Stimulated activated CD4-positive, alpha-beta T cell treated with anti-CD3 and anti-CD28 coated beads, TNF-alpha, amount 100 ng/mL, for 48 hours (primary cell): ENCODE measurements at places on chromosomes 6 and 20.

DNA sequence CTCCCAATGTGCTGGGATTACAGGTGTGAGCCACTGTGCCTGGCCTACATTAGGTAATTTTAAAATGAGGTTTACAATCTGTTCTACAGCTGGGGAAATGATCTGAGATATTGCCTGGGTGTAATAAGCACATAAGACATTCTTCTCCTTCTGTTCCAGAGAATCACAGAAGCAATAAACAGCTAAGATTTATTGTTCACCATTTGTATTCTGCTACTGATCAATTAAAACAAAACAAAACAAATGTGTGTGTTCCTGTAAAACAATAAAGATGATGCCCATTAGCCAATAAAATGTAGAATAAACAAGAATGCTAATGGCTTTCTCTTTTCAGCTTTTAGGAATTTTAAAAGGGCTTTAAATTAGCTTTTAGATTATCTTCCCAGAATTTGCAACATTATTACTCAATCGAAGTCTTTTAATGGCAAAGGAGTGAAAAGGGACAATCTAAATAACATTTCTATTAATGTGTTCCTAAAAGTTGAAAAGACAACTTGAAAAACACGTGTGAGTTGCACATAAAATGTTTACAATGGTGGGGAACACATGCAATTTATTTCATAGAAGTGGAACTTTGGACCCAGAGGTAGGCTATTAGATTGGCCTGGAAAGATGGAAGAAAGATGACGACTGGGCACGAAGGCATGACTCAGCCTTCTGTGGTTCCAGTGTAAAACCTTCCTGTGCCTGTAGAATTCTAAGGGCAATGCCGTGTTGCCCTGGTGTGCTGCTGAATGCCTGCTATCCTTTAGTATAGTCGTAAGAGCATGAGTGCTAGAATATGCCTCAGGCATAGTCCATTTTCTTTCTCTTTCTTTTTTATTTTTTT lies 29.0 kb upstream of the DEK start:
- no peak for DNase-seq

DNA sequence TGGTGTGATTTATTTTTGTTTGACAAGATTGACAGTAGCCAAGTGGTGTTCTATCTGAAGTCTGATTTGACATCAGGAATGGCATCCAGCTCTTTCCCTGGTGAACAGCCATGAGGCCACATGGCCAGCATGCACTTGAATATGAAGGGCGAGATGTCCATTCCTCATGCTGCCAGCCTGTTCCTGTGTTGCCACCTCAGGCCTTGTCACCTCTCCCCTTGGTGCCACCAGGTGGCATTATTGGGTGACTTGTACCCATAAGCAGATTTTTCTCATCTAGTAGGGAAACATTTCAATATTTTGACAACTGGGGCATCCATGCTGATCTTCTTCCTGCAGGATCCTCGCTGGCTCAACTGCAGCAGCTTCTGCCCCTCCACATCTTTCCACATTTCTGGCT lies 199.1 kb downstream of the ERMARD start:
- DNase-seq, result peak; percentile 24

DNA sequence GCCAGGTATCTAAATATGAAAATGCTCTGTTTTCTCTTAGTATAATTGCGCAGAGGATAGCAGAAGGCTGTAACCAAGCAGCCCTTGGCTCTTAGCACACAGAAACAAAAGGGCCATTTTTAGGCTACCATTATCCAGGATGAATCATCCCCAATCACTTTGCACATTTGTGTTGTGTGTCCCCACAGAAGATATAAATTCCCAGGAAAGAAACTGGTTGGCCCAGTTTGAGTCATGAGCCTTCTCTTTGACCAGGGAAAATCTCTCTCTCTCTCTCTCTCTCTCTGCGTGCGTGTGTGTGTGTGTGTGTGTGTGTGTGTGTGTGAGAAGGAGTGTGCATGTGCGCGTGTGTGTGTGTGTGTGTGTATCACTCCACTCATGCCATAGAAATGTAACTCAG lies 178.5 kb downstream of the FRK start:
- no peak for DNase-seq

- DNase-seq, result no peak
Measured at GRCh38 chr6:32967151-32968091, 973 bp upstream of the BRD2 start.

- DNase-seq, result no peak
Measured at GRCh38 chr20:23928788-23929187, 49.2 kb upstream of the CST5 start.

DNA sequence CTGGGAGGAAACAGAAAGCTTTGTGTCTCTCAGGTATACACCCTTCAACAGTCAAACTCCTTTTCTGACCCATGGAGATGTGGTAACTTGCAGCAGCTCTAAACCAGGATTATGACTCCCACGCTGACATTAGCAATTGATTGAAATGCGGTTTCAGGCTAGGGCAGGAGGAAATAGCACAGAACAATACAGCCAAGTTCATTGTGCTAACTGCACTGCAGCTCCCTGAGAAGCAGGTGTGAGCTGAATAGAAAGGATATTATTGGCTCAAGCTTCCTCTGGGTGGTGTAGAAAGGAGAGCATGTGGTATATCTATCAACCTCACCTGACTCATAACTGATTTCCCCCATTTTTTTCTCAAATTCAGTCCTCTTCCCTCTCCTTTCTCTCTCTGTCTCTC lies 612.3 kb upstream of the BTBD3 start:
- no peak for DNase-seq

DNA sequence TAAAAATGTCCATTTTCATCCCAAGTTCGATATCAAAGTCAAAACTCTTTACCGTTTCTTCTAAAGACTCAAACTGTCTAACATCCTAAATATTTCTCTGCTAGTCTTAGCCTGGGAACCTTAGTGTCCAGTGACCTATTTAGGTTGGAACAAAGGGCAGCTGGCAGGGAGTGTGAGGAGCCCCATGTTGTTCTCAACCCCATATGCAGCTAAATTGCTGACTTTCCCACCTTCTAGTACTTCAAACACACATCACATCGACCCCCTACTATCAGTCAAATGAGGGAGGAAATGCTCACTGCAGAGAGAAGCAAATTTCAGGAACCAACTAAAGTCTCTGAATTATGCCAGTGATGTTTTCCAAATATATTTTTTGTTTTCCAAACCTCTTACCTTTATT lies 192.6 kb upstream of the RAB32 start:
- DNase-seq, result no peak

GRCh38 chr20:59703046-59703445 lies 98.7 kb downstream of the PHACTR3 start:
- DNase-seq, result no peak

- no peak for DNase-seq
Measured at GRCh38 chr20:57471496-57472372, 53.2 kb downstream of the CTCFL start.

GRCh38 chr6:11277275-11278206 lies 45.1 kb upstream of the NEDD9 start:
- no peak for DNase-seq

DNA sequence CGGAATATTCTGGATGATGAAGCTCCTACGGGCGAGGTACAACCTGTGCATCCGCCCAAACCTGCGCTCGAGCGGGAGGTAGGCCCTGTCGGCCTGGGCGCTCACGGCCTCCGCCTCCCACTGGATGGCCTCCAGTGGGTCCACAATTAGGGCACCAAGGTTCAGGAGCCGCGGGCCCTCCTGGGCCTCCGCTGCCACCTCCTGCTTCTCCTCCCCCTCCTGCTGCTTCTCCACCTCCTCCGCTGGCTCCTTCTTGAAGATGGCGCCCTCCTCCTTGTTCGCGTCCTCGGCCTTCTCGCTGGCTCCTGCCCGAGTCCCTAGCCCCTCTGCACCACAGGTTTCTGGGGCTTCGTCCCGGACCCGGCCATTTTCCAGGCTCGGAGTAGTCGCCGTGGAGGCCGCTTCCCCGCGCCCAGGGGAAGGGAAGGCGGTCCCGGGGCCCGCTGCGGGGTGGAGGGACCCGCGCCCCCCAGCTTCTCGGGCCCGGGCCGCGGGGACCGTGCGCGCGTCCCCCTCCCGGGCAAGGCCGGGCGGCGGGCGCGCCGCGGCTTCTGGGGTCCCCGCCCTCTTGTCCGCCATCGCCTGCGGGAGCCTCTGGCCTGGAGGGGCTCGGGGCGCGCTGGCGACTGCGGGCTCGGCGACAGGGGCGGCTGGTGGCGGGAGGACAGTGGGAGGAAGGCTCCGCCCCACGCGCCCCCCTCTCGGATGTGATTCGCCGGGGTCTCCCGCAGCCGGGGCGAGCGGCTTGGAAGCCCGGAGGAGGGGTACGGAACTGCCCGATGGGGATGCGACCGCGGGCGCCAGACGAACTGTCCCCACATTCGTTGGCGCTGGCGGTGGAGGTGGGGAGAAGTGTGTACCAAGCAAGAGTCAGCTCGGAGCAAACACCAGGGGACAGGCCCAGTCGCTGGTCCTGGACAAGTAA lies 17.6 kb downstream of the PLAGL2 start:
- no peak for DNase-seq

DNA sequence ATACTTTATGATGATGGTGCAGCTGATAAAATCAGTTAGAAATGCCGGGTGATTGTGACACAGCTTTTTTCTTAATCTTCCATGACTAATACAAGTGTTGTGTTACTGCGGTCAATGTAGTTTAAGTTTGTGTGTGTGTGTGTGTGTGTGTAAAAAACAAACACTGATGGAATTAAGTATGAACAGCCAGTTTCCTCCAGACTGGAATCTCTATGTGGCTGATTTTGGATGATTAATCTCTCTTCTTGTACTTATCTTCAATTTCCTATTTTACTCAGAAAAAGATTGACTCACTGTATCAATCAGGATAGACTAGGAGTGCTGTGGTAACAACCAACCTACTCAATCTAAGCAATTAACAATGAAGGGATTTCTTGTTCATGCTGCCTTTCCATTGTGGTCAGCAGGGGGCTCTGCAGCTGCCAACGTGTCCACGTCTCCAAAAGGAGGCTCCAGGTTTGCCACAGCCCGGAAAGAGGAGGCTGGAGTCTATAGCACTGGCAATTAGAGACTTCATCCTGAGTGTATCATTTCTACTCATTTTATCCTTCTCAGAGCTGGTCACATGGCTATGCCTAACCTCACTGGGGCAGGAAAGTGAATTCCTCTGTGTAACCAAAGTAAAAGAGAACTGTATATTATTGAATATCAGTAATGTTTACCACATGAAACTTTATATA lies 107.7 kb downstream of the CD109 start:
- DNase-seq, result no peak

GRCh38 chr6:11711003-11711983 lies 67.3 kb downstream of the ADTRP start:
- no peak for DNase-seq

- DNase-seq, result no peak
Measured at GRCh38 chr6:105326833-105327770, 75.8 kb downstream of the PREP start.

GRCh38 chr20:328027-328974 lies 2.9 kb downstream of the SOX12 start:
- DNase-seq, result no peak

DNA sequence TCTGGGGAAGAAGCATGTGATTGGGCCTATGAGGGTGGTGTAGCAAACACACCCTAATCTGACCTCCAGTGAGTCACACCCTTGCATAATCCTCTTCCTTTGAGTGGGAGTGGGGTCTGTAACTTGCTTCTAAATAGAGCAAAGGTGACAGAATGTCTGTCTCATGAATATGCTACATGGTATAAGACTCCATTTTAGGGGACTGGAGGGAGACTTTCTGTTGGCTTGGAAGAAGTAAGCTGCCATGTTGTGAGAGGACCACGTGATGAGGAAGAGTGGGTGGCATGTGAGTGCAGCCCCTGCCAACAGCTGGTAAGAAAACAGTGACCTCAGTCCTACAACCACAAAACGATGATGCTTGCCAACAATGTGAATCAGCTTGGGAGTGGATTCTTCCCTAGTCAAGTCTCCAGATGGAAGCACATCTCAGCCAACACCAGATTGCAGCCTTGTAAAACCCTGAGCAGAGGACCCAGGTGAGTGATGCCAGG lies 3.7 kb downstream of the AK9 start:
- no peak for DNase-seq

GRCh38 chr20:61289166-61289565 lies 37.1 kb downstream of the CDH4 start:
- DNase-seq, result no peak

DNA sequence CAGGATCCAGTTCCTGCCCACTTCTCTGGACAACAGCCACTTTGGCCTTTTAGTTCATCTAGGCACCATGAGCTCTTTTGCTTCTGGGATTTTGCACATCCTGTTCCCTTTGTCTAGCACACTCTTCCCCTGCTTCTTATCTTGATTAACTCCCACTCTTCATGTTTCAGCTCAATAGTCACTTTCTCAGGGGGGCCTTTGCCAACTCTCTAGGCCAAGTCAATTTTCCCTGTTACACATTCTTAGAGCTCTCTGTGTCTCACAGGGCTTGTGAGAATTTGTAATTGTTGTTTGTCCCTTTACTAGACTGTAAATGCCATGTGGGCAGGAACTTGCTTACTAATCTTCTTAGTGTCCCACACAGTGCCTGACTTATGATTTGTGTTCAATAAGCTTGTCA lies 58.1 kb upstream of the EPB41L1 start:
- no peak for DNase-seq

DNA sequence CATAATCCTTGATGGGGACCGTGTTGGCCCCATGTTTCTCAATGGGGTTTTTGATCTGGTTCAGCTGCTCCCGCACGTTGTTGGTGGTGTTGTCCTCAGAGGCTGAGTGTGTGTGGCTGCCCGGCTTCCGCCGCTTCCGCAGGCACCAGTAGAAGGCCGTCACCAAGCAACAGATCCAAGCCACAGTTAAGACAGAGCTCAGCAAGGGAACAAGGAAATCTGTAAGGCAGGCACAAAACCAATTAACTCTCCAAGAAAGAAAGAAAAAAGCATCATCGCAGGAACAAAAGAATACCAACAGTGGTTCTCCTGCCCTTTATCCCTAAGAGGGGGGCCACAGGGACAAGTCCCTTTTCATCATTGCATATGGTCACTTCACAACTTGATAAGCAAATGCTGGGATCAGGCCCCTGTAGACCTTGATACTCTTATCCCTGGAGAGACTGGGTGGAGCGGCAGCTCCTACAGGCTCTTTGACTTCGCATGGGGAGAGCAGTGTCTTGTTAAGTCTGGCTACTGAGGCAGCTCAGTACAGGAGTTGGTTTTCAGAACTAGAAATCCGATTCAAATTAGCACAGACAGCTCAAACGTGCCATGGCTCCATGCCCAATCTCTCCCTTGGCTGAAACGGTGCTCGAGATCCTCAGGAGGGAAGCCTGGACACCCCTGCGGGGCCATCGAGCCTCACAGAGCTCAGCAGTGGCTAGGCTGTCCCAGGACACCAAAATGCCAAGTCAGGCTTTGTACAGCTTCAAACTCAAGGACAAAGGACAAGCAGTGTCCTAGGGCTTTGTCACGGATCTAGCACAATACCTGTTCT lies 33.9 kb downstream of the JAG1 start:
- no peak for DNase-seq

- no peak for DNase-seq
Measured at GRCh38 chr6:1328129-1328800, 16.4 kb downstream of the FOXQ1 start.

- no peak for DNase-seq
Measured at GRCh38 chr20:58458342-58459057, 56.7 kb downstream of the APCDD1L start.

DNA sequence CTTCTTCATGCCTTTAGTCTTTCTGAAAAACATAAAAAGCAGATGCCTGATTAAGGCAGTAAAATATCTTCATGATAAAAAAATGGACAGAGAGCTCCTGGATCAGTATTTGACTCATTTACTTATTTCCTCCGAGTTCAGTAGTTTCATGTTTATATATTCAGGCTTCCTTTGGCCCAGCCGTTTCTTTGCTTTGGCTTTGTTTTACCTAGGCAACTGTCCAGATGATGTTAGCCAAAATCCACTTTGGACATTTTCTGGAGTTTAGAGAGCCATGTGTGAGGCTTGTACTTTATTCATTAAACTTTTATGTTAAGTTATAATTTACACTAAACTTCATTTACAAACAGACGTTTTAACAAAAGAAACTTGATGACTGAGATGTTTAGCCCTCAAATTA lies 307.1 kb upstream of the RSPO3 start:
- no peak for DNase-seq
